ENCODE measurements at places on chromosomes 3 and 15.
A peak's percentile ranks its signal among the peaks of the same experiment; 100 is the strongest.

- peak; percentile 26 for DNase-seq
Observed at GRCh38 chr3:37814547-37814946, 47.1 kb upstream of the CTDSPL start.

DNA sequence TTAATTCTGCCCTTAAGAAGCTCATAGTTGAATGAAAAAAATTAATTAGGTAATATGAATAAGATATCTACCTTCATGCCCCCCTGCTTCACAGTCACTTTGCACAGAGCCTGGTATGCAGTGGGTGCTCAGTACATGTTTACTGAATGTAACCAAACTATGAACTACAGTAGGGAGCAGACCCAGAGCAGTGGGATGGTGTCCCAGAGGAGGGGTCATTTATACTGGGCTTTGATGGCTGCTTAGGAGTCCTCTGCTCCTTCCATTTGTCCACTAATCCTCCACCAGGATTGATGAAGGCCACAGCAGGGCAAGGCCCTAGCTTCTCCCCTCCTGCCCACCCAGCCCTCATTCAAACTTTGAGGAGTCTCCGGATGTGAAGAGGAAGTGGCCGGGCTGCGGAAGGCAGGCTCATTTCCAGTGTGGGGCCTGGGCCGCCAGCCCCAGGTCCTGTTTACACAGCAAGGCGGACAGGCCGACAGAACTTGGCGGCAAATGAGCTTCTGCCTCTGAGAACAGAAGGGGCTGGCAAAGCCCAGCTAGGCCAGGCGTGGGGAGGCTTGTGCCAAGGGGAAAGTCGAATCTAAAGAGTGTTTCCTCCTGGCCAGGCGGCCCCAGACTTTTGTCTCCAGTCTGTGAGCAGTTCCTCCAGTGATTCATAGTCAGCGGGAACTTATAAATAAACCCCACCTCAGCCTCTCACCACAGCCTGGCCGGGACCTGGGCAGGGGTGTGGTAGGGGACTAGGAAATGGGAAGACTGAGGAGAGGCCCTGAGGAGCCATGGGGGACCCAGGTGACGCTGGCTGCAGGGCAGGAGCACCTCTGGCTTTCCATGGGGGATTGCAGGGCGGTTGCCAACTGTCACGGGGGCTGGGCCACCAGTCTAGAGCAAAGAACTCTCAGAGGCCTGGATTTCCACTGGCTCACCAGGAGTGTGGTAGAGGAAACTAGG is 51.6 kb upstream of the LCTL start:
- DNase-seq = no peak

DNA sequence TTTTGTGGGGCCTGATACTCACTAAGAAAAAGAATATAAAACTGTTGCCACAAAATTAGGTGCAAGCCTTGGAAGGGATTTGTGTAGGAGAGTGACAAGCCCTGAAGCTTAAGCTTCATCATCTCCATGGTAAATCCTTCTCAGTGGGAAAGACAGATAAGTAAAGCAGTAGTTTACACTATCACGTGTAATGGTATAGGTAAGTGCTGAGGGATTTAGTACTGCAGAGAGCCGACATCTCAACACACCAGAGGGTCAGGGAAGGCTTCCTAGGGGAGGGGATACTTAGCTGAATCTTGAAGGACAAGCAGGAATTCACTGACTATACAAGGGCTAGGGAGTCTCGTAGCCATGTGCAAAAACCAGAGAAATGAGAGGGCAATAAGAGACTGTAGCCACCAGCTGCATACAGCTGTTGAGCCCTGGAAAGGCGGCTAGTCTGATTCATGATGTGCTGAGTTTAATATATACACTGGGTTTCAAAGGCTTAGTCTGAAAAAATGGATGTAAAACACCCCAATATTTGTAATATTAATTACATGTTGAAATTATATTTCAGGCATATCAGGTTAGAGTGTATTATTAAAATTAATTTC is 11.1 kb downstream of the SLC24A1 start:
- DNase-seq = no peak

- DNase-seq = no peak
Observed at GRCh38 chr3:66486202-66486601, 14.6 kb downstream of the LRIG1 start.

- no peak for DNase-seq
Observed at GRCh38 chr3:69735893-69736292, 3.4 kb upstream of the MITF start.

- peak; percentile 18 for DNase-seq
Observed at GRCh38 chr3:178434206-178434805, 101.9 kb upstream of the KCNMB2 start.

- no peak for DNase-seq
Observed at GRCh38 chr15:89551550-89551949, 23.7 kb upstream of the TICRR start.

DNA sequence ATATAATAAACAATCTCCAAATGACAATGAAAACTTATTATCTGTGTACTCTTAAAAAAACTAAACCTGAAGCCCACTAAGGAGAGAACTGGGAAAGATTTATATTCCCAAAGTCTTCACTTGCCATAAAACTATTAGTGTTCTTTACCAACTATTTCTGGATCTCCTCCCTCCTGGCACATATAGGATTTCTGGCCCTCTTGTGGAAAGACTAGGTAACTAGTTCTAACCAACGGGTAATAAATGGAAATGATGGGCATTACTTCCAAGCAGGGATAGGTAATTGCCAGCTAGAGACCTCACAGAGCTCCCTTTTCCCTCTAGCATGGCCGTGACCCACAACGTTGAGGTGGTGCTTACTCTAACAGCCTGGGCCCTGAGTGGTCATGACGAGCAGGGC is 110.1 kb downstream of the DNAH12 start:
- peak; percentile 40 for DNase-seq

GRCh38 chr3:158471639-158472294 is 99.2 kb upstream of the MLF1 start:
- DNase-seq = no peak

- peak; percentile 23 for DNase-seq
Observed at GRCh38 chr3:67381667-67382272, 272.6 kb downstream of the SUCLG2 start.

DNA sequence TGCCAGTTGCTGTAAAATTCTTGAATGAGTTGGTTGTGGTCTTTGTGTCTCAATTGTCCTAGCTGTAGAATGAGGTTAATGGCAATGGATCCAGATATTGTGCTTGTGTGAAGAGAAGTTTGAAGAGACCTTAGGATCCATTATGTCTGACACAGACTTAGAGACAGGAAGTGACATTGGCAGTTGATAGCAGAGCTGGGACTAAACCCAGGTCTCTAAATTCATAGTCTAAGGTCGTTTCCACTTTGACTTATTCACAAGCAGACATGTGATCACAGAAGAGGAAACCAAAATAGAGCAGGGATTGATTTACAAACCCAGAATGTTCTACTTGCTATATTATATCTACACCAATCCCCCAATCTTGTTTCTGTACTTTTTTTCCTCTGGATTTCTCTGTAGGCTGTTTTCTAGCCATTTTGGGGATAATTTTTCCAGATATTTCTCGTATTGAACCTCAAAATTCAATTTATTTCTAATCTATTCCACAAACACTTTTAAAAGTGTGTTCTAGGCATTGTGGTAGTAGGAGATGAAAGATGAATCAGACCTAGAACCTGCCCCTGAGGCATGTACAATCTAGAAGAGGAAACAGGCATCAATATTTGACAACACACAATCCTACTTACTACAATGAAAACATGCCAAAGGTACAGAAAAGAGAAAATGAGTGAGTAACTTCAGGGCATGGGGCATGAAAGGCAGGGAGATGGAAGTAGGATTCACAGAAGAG is 123.3 kb downstream of the NFKBIZ start:
- DNase-seq = no peak

- no peak for DNase-seq
Observed at GRCh38 chr3:179233043-179233442, 17.9 kb downstream of the KCNMB3 start.

DNA sequence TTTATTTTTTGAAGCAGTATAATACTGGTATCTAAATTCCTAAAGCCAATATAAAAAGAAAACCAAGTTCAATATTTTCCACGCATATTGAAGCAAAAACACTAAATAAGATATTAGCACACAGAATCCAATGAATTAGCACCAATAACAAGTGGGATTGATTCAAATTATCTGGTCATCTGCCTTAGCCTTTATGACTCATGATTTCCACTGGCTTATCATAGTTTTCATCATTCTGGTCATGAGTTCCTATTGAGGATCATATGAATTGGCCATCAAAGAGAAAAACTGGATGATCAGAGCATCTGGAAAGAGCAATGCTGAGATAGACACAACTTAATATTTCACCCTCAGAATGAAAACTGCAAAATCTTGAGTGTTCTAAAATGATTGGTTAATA is 809.9 kb downstream of the MCTP2 start:
- no peak for DNase-seq

DNA sequence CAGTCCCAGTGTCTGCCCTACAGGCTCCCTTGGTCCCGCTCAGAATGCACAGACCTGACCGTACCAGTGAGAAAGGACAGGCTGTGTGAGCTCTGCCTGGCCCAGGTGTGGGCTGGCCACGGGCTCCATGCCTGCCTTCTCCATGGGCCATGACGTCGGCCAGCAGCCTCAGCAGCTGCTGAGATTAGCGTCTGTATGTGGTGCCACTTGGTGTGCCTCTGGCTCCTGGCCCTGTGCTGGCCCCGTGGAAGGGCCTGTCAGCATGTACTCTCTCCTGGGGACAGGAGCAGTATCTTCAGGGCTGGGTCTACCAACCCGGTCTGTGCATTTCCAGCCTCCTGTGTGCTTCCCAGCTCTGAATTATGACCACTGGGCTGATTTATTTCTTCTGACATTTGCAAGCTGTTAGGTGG is 25.7 kb downstream of the KLF13 start:
- DNase-seq = peak; percentile 79

DNA sequence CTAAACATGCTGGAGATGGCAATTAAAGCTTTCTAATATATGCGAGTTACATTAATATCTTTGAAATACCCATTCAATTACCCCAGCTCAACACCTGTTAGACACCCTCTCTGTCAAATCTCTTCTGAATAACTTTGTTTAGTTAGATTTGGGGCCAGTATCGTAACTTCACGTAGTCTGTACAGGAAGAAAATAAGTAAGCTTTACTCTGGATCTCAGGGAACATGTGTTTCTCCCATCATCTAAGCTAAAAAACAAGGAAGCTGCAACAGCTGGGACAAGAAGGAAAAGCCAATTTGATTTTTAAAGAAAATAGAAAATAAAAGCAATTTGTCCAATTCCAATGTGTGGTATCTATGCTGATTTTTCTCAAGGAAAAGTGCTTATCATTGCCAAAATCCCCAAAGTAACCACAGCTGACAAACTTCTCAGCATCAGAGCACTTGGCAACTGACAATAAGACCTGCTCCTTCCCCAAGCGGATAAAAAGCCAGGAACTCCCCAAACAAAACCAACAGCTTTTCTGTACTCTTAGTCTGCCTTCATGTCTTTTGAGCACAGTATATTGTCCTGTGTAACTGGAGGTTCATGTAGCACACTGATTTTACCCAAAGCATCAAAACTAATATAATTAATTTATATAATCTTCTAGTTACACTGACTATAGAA is 279.1 kb downstream of the ZBTB20 start:
- no peak for DNase-seq

GRCh38 chr3:128763967-128764366 is 38.0 kb downstream of the RAB7A start:
- no peak for DNase-seq

GRCh38 chr15:31607656-31608055 is 281.0 kb downstream of the KLF13 start:
- no peak for DNase-seq

- DNase-seq = peak; percentile 48
Observed at GRCh38 chr3:137764001-137764433, at the start of gene SOX14. Gene SOX14, plus strand, starts transcription at chr3:137764315. Its CDS starts 470 bp downstream, at chr3:137764785.

DNA sequence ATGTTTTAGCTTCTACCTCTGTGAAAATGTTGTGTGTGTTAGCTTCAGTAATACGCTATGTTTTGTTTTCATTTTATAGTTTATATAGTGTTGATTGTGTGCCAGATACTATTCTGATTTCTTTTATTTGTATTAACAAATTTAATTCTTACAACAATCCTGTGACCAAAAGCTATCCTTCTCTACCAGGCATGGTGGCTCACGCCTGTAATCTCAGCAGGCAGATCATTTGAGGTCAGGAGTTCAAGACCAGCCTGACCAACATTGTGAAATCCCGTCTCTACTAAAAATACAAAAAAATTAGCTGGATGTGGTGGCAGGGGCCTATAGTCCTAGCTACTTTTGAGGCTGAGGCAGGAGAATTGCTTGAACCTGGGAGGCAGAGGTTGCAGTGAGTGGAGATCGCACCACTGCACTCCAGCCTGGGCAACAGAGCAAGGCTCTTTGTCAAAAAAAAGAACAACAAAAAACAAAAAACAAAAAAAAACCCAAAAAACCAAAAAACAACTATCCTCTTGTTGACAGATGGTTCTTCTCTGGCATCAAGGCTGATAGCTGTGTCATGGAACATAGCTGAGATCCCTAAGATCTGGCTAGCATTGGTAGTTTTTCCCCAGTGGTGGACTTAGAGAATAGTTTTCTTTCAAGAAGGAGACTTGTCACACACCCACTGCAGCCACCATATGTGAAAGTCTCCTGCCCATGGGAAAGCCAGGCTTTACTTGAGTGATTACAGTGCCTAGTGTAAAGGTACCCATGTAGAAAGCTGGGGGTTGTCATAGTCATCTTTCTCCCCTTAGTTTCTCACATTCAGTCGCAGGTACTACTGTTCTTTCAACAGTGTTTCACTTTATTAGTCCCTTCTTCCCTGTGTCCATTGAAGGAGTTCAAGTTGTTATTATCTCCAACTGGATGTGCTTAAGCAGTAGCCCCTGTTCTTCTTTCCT is 116.5 kb downstream of the UBE2E2 start:
- no peak for DNase-seq

DNA sequence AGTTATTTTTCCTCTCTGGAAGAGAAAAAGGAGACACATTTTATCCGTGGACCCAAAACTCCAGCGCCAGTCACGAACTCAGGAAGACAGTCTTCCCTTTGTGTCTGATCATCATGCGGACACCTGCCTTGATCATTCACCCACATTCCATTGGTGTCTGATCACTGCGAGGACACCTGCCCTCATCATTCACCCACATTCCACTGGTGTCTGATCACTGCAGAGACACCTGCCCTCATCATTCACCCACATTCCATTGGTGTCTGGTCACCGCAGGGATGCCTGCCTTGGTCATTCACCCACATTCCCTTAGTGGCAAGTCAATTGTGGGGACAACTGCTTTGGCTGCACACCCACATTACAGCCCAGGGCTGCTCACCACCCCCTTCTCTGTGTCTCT is 148.9 kb downstream of the ROBO1 start:
- no peak for DNase-seq

DNA sequence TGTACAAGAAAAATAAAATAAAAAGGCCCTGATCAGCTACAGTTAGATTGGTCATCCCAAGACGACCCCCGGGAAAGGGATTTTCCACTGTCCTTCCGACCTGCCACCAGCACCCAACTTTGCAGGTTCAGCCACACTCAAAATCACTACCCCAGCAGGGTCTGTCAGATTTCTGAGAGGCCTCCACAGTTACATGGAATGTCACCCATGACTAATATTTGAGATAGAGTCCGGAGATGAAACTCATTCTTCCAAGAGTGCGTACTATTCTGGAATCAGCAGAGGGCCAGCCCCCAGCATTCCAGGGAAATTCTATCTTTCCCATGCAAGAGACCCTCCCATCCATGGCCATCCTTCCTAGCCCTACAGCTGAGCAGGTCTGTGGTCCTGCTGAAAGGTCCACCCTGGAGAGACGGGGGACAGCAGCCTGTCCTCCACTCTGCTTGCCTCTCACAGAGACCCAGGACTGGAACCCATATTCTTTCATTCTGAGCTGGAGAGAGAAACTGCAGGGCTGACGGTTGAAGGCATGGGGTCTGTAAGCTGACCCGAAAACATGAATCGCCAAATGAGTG is 5.8 kb downstream of the LIPC start:
- no peak for DNase-seq

- DNase-seq = no peak
Observed at GRCh38 chr15:65569728-65570127, 39.5 kb downstream of the HACD3 start.

Measured in SK-N-SH (cell line).